ENCODE measurements at places on chromosomes 5 and 9.
A peak's percentile ranks its signal among the peaks of the same experiment; 100 is the strongest.

GRCh38 chr9:26812217-26812616 lies 80.4 kb downstream of the CAAP1 start:
- no peak for DNase-seq

- DNase-seq = no peak
These were observed 353.9 kb upstream of the MEF2C start for GRCh38 chr5:89236900-89237299.

GRCh38 chr9:94668928-94669729 lies 29.8 kb upstream of the FBP1 start:
- DNase-seq = peak; percentile 80

DNA sequence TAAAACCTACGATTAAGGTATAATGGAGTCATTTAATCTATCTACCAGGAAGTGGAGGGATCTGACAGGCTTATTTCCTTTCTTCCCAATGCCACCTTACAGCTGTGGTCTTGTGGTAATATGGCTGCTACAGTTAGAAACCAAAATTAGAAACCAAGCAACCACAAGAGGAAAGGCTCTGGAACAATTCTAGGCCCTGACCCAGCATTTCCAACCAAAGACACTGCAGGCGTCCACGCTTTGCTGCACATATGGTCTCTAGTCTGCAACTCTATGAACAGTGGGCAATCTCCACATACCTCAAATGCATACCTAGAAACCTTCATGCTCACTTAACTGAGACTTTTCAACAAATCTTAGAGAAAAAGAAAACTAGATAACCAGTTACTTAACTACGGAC lies 339.1 kb downstream of the NFIB start:
- DNase-seq = peak; percentile 76

DNA sequence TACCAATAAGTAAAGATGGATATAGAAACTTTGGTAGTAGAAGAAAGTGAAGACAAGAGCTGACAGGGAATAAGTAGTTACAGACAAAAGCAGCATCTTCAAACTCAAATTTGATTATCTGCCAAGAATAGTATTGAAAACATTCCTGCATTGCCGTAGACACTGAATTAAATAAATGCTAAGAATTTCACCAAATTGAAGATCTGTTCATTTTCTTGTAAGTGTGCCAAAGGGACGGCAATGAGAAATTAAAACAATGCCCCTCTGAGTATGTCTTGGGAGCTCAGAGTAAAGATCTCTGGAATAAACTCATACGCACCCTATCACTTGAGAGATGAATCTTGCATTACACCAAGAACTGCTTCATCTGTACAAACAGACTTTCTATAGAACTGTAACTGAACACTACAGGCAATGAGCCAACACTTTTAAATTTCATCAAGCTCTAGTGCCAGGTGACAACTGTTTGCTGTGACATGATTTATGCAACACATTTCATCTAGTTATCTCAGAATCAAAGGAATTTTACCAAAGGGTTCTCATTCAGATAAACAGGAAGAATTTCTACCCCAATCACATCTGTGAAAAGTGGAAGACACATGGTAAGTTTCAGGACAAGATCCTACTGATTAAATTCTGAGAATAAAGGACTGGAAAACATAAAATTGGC lies 66.9 kb downstream of the RFX3 start:
- DNase-seq = no peak

DNA sequence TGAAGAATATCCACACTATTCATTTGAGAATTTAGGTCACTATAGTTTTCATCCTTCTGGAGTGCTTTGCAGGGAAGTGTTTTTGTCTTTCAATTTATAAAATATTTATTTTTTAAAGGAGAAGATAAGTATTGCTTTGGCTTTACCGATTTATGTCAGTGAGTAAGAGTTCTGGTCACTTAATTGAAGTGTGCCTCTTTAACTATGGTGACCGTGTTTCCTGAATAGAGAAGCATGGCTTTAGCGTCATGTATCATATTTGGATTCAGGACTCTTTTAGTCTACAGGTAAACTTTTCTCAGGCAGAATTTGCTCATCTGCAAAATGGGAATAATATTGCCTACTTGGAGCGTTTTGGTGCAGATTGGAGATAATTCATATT lies 902 bp downstream of the BDP1 start:
- no peak for DNase-seq

DNA sequence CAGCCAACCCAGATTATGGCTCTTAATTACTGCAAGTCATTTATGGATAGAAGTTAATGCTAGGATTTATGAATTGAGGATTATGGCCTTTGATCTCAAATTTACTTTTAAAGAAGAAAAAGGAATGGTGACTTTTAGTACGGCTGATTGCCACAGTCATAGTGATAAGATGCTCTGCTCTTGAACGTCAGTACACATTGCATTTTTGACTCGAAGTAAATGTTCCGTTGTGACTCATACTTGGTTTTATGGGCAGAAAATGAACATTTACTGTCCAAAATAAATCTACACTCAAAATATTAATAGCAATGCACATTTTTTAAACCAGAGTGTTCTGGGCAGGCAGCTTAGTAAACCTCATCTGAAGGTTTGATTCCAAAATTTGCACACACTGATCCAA lies 830 bp downstream of the ADAMTSL1 start:
- no peak for DNase-seq

- DNase-seq = no peak
These were observed 625 bp downstream of the EXOSC2 start for GRCh38 chr9:130694205-130694604.

DNA sequence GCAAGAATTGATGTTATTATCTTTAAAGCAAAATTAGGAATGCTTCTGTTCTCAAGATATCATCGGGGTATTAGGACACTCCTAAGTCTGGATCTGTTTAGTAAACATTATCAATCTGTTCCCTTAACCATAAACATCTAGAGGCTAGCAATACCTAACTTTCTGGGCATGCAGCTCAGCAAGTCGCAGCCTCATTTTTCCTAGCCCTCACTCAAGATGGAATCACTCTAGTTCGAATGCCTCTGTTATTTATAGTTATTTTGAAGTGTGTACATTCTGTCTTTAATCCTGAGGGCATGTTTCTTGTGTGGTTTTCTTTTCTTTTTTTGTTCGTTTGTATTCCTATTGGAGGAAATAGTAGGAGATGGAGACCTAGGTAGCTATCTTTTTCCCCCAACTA lies 66.9 kb downstream of the FER start:
- DNase-seq = no peak

- DNase-seq = no peak
These were observed 95.7 kb downstream of the LHFPL2 start for GRCh38 chr5:78552729-78553342.

DNA sequence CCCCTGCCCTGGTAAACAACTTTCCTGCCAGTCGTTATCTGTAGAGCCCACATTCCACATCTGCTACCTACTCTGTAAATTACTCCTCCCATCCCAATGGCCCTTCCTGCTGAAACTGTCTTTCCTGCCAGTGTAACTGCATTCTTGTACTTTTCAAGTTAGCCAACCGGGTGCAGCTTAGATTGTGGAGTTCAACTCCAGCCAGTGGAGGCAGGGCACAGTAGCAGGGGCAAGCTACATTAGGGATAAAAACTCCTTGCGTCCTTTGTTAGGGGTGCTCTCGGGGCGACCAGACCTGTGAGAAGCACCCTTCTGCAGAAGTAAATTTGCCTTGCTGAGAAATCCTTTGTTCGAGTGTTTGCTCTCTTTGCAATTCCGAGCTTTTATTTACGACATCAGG lies 639.0 kb upstream of the TYRP1 start:
- DNase-seq = no peak

DNA sequence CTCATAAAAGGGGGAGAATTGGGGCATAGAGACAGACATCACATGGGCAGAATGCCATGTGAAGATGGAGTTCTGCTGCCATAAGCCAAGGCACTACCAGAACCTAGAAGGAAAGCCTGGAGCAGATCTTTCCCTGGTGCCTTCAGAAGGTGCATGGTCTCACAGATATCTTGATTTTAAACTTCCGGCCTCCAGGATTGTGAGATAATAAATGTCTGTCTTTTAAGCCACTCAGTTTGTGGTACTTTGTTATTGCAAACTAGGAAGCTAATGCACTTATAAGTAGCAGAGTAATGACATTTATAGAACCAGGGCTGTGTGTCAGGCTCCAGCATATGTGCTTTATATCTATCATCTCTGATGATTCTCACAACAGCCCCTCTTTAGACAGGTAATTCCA lies 130.4 kb downstream of the ASTN2 start:
- no peak for DNase-seq

- DNase-seq = no peak
These were observed 399.6 kb downstream of the MED10 start for GRCh38 chr5:5978501-5979376.

DNA sequence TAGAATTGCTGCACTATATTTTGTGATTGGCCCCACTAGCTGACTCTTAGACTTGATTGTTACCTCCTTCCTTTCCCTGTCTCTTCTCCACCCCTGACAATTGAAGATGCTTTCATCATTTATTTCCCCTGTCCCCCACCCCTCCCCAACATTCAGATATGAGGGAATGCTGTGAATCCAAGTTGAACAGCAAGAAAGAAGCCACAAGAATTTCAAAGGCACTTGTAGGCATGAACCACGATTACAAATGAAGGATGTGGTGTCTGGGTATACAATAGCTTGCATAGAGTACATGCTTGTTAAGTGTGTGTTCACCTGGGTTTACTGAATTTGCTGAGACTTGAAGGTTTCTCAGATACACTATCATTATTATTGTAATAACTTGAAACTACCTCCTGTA lies 78.3 kb upstream of the TRIO start:
- no peak for DNase-seq

GRCh38 chr5:142722146-142722545 lies 36.3 kb upstream of the FGF1 start:
- DNase-seq = no peak

DNA sequence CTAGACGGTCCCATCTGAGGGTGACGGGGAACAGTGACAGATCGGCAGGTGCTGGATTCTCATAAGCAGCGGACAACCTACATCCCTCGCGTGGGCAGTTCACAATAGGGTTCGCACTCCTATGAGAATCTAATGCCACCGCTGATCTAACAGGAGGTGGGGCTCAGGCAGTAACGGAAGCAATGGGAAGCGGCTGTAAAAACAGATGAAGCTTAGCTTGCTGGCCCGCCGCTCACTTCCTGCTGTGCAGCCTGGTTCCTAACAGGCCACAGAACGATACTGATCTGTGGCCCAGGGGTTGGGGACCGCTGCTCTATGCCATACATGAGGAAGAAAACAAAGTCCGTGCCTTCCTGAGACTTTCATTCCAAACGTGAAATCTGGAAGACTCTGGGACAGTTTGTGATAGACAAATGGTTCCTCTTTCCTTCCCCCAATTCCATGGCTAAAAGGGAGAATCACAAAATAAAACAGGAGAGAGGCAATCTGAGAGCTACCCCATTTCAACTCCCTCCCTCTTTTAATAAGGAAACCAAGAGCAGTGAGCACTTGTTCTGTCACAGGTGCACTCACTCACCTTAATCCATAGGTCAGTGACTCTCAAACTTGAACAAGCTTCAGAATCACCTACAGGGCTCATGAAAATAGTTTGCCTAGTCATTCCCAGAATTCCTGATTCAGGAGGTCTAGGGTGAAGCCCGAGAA lies 12.1 kb downstream of the PDCL start:
- DNase-seq = peak; percentile 92

- no peak for DNase-seq
These were observed 337.8 kb downstream of the PTPRD start for GRCh38 chr9:10274988-10275387.

GRCh38 chr5:87152886-87153285 lies 114.8 kb upstream of the RASA1 start:
- no peak for DNase-seq

DNA sequence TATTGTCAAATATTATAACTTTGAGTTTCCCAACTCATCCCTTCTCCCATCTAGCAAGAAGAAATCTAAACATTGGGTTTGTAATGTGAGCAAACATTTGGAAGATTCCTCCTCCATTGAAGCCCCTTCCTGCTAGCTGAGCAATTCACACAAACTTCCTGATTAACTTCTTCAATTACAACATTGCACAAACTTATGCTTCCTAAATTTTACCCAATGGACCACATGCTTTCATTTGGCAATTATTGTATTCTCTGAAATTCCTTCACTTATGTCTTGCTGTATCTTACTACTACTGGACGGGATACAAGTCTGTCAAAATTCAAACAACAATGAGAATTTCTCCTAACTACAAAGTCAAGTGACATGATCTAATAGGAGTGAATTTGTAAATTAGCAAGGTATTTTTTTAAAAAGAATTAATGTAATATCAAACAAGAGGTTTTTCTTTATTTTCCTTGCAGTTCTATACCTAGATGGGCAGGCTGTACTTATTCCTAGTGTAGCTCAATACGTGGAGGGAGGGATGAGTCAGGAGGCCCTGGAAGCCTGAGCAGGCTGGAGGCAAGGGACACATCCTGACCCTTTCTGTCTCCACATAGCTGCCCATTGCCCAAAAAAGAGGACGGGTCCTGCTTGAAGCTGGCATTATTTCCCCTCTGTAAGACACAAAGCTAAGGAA lies 11.8 kb upstream of the IFNW1 start:
- peak; percentile 5 for DNase-seq

DNA sequence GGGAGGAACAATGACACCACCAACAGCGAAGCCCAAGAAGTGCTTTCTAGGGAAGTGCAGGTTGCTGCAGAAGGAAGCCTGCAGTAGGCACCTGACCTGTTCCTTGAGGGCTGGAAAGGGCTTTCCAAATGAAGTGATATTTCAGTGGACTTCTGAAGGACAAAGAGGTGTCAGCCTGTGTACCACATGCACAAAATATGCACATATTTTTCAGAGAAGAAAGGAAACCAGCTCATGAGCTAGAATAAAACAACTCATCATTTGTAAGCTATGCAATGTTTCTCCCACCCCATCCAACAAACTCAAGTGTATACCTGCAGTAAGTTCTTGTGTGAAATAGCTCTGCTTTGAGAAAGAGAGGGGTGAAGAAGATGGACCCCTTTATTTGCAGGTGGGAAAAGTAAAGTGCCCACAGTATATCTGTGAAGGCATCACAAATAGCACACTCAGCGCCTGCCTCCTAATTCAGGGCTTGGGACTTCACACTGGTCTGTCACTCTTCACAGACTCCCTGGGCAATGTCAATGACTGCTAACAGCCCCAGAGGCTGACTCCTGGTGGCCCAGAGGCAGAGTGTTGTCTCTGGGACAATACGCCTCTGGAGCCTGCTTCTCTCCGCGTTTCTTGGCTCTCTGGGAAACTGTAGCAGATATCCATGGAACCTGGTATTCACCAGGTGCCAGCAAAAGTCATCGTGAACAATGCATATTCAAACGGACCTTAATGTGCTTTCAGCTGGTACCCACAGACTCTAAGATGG lies 198.1 kb upstream of the EFNA5 start:
- DNase-seq = no peak

- no peak for DNase-seq
These were observed 180.1 kb upstream of the FTMT start for GRCh38 chr5:121671624-121672023.

- no peak for DNase-seq
These were observed 87.4 kb downstream of the LMX1B start for GRCh38 chr9:126700903-126701812.

GRCh38 chr5:175524211-175524610 lies 45.9 kb downstream of the SFXN1 start:
- no peak for DNase-seq

All from KBM-7 (cell line).